ENCODE measurements at places on chromosomes 7 and 10.

DNA sequence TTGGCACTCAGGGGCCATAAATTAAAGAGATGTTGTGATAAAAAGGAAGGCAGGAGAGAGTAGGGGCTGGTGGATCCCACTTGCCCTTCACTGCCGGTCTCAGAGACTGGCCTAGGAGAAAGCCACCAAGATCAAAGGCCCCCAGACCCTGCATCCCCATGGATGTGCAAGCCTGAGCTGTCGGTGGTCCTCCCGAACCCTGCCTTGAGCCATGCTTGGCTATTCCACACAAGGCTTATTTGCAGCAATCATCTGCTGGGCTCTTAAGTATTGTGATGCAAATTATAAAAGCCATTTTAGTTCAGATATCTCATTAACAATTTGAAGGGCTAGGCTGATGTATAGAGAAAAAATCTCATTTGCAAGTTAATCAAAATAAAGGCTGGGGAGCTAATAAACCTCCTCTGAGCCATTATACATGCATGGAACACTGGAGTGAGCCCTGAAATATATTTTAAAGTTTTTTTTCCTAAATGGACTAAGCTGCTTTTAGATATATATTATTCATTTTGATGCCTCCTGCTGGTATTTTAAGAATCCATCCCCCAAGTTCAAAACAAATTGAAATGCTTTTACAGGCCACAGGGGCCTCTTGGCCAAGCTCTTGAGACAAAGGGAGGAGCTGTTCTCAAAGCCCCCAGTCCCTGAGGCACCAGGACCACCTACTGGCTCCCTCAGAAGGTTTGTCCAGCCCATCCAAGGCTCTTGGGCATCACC lies 28.1 kb downstream of the OAT start:
- DNase-seq = no peak

DNA sequence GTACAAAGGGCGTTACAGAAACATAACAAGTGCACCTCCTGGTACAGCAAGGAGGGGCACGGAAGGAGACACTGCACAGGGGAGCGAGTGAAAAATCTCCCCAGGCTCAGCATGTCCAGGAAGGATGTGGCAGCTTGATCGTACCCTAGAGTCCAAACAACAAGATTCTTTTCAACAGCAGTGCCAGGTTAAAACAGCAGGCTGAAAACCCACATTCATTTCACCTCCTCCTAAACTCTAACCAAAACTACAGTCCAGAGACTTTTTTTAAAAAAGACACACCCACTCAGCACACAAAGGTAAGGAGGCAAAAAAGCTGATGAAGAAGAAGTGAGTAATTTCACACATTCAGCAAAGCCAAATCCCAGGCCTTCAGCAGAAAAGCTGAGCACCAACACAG lies 138.8 kb downstream of the SFMBT2 start:
- DNase-seq = peak; percentile 35

DNA sequence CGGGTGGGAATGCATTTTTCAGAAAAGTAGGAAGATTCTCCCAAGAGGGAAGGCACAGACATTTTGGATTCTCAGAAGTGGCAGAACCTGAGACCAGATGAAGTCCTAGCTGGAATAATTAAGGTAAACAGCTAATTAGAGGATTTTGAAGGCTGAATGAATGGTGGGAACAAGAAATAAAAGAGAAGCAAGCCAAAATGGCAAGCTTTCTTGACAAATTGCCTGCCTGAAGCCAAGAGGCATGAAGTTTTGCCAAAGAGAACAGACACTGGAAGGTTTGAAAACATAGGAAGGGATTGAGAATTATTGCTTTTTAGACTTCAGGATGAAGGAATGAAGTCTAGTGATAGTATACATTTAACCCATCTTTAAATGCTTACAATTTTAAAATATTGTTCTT lies 115.0 kb upstream of the SEM1 start:
- DNase-seq = no peak

DNA sequence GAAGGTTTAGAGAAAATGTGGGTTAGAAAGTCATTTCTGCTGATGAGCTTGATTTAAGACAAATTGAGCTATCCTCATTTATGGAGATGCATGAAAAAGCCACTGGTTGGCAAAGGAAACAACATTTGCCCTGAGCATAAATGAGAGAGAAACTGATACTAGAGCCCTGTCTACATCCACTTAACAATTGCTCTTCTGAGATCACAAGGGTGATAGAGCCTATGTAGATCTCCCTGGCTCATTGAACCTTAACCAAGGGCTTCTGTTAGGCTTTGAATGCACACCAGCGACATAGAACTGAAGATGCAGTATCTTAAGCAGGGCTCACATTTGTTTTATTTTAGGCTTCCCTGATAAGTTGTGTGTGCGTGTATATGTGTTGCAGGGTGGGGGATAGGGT lies 35.0 kb downstream of the GPR141 start:
- no peak for DNase-seq

DNA sequence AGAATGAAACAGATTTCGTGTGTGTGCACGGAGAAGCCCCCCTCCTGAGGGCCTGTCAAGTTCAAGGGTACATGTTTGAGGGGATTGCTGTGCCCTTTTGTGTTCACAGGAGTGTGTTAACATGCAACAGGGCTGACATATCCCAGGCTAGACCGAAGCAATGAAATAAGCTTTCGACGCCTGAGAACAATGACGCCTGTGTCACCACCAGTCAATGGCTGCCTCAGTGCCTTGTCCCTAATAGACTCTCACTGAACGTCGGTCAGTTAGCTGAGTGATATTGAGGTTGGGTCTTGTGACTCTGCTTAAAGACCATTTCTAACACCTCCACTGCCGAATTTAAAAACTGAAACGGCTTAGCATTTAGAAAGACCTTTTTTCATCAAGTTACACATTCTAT lies 175.2 kb upstream of the TCF7L2 start:
- DNase-seq = no peak

DNA sequence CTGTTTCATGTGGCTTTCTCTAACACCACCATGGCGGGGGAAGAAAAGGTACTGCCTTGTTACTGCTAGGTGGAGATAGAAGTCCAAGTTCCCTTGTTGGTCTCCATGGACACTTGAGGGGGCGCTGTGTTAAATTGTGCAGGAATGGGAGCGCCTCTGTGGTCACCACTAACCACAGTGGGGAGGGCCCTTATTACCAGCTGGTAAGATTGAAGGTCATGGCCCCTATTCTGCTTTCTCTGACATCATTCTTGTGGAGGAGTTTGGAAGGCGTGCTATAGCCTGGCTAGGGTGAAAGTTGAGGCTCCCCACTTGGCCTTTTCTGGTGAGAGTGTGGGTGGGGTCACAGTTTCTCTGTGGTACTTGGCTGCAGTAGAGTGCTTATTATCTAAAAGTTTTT lies 14.9 kb upstream of the MXI1 start:
- no peak for DNase-seq

DNA sequence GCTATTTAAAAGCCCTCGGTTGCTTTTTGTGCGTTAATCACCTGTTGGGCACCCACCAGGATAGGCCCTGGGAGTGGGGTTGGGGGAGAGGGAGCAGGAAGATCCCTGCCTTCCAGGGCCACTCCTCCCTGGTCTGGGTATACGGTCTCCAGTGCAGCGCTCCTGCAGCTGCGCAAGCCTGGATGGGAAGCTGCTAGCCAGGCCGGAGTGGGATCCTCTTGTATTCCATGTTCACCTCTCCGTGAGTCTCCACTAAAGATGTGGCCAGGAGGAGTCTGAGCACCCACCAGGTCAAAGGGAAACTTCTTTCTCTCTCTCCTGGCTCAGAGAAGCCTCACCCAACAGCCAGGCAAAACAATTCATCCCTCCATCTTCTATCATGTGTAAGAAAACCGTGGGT lies 78.8 kb upstream of the ANLN start:
- no peak for DNase-seq

DNA sequence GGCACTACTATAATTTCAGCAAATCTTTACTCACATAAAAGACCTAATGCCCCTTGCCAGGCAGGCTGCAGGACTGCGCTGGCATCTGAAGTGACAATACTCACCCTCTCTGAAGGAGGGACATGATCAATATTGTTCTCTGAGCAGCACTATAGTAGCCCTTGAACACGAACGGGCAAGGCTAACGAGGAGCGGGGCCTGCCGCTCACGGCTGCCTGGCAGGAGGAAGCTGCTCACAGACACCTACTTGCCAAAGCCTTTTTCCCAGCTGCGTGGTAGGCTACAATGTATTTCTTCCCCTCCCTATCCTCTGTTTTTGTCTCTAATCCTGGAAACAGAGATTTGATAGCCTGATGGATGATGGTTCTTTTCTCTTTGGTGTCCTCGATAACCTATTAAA lies 19.9 kb downstream of the PUS7 start:
- no peak for DNase-seq

DNA sequence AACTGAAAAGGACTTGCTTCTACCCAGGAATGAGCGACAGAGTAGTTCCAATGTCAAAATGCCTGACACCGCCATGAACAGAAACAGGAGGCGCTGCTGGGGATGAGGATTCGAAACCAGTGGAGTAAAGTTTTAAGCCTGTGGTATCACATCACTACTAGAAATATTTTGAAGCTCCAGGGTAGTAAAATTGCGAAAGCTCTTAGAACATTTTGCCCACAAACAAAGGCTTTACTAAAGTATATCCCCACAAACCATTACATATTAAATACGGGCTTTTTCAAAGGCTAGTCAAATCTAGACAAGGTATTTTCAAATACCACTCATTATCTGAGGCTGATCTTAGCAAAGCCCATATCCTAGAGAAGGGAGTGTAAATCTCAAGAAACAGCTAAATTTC lies 2.4 kb downstream of the PRDX3 start:
- DNase-seq = no peak

DNA sequence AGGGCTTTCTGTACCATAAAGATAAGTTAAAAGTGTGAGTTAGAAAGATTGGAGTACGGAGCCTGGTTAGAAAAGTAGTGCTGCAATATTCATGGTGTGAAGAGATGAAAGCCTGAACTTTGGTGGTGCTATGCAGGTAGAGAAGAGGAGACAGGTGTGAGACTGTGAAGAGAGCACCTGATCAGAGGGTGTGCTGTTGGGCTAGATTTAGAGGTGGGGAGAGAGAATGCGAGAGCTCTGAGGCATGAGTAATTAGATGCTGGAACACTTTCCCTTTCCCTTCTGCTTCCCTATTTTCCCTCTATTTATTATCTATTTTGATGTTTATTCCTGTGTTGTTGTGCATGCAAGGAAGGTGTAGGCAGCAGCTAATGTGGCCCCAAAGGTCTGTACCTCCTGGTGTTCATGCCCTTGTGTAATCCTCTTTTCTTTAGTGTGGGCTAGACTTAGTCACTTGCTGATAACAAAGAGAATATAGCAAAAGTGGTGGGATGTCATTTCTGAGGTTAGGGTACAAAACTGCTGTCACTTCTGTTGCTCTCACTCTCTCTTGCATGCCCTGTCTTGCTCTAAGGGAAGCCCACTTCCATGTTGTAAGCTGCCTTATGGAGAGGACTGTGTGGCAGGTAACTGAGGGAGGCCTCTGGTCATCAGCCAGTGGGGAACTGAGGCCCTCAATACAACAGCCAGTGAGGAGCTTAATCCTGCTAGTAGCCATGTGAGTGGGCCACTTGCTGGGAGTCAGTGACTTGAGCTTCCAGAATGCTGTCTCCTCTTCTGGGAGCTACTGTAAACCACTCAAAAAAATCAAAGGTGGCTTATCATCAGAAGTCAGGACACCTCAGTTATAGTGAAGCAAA lies 2.6 kb upstream of the ATXN7L1 start:
- no peak for DNase-seq

DNA sequence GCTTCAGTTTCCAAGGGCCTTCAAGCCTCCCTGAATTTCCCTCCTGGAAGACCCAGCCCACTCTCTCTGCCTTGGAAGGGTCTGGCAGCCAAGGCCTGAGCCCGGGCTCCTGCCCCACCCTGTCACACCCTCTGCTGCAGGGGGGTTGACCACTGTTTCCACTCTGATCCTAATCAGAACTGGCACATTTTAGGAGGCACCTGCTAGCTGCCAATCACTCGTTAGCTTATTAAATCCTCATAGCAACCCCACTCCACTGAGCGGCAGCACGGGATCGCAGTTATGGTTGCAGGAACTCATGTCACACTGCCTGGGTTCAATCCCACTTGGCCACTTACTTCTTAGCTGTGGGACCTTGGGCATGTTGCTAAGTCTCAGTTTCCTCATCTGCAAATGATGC lies 12.9 kb downstream of the HSPB1 start:
- DNase-seq = no peak

GRCh38 chr7:22569586-22570321 lies 69.8 kb upstream of the STEAP1B start:
- peak; percentile 72 for DNase-seq

DNA sequence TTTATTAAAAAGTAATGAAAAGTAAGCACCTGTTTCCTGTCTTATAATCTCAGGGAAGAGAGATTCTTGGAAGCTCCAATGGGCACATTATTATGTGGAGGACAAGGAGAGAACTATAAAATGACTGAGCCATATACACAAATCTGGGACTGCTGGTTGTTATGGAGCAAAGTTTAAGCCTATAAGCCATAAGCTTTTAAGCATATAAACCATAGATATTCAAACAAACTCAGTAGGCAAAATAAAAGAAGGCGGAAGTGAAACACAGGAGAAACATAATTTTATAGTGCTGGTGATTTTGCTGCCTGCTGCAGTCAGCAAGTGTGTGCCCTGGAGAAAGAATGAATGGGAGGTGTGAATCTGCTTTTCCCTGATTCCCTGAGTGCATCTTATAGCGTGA lies 274.4 kb downstream of the KIF20B start:
- no peak for DNase-seq

DNA sequence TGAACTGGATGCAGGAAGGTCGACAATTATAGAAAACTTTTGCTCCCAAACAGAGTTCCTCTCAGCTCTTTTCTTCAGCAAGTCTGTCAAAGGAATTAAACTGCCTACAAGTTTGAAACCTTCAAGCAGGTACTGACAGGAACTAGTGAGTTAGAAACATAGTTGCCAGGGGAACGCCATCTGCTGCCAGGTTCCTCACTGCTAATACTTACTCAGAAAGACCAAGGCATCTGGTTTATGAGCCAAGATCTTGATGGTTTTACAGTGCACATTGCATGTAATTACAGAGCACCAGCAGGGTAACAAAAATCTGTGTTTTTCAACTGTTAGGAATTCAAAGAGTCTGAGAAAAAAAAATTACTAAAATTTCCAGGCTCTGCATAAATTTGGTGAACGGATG lies 300.0 kb upstream of the NRG3 start:
- DNase-seq = no peak

DNA sequence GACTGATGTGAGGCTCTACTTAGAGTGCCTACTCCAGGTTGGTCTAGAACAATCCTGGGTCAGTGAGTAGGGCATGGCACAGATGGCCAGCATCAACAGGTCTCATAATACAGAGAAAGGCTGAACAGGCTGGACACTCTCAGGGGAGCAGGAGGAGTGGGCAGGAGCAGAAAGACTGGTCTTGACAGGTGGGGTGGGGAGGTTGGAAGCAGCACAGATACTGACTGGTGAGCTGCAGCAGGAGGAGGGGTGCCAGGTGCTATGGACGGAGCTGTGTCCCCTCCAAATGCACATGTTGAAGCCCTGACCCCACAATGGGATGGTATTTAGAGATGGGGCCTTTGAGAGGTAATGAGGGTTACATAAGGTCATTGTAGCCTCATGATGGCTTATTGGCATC lies 190.4 kb upstream of the PLXNA4 start:
- no peak for DNase-seq

- no peak for DNase-seq
These were observed 84.1 kb upstream of the LRRC4 start for GRCh38 chr7:128115336-128115820.
